Hematopoietic multipotent progenitor cell treated with erythropoietin and hydrocortisone succinate and interleukin-3 and kit ligand, for 17 days (in vitro differentiated cells): ENCODE measurements at places on chromosomes 11 and 22.

DNA sequence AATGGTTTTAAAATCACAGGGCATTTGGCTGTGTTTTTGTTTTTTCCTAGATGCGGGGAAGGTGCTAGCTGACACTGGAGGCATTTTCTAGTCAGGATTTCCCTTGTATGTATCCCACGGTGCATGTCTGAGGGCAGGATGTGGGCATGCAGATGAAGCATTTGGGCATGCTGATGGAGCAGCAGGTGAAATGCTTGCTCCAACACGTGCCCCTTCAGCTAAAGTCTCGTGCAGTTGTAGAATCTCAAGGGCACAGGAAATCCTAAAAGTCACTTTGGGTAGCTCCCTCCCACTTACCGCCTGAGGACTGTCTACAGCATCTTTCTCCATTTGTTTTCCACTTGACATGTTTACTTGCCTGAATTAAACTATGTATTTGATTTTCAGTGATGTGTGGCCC, 429.4 kb upstream of the B3GAT1 start:
- no peak for DNase-seq

- no peak for DNase-seq
Measured at GRCh38 chr22:39245130-39246039, 603 bp upstream of the PDGFB start.

DNA sequence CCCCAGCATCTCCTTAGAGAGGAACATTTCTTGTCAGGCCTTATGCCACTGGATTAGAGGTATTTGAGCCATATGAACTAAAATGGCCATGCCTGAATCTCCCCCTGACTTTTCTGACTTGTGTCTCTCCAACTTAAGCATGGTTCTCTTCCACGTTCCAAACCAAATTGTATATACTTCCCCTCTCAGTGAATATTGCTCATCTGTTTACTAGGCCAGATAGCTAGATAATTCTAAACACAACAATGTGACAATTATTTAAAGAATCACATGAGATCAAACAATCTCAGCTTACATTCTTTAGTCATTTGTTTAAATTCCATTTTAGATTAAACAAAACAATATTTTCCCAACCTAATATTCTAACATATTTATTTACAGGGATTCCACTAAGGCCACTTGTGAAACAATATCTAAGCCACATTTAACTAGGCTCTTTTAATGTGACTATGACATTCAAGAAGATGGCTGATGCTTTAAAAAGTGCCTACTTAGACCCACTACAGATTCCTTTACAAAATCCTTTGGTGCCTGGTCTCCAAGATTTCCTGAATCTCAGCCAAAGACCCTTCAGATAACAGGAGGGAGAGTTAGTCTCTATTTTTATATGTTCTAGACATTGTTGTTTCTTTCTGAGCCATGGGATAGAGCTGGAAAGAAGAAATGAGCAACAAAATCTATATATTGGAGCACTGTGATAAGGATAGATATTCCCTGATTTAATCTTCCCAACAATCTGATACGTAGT, 105.7 kb downstream of the CADM1 start:
- DNase-seq, result no peak

GRCh38 chr11:119049081-119049480, 7.9 kb downstream of the HYOU1 start:
- no peak for DNase-seq

- no peak for DNase-seq
Measured at GRCh38 chr11:114099392-114100178, 40.1 kb downstream of the ZBTB16 start.

DNA sequence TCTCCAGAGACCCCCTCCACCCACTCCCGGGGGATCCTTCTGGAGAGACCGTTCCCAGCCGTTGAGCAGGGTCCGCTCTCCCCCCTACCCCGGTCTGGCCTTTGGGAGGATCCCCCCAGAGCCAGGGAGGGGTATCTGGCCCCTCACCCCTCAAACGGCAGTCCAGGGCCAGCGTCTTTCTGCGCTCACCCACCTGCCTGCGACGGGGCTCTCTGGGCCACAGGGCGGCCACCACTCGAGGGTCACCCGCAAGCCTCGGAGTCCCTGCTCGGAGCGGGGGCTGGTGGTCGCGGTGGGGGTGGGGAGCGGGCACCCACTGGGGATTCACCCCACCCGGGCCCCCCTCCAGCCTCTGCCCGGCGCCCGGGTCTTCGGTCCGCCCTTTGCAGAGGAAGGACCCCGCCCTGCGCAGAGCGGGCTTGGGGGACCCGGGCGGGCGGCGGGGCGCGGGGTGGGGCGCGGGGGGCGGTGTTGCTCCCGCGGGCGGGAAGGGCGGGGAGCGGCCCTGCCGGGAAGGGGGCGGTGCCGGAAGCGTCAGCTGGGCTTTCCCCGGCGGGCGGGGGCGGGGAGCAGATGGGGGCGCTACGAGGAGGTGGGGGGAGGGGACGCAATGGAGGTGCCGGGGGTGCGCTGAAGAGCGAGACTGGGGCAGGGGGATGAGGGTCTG, 16.6 kb downstream of the CRELD2 start:
- peak; percentile 20 for DNase-seq

DNA sequence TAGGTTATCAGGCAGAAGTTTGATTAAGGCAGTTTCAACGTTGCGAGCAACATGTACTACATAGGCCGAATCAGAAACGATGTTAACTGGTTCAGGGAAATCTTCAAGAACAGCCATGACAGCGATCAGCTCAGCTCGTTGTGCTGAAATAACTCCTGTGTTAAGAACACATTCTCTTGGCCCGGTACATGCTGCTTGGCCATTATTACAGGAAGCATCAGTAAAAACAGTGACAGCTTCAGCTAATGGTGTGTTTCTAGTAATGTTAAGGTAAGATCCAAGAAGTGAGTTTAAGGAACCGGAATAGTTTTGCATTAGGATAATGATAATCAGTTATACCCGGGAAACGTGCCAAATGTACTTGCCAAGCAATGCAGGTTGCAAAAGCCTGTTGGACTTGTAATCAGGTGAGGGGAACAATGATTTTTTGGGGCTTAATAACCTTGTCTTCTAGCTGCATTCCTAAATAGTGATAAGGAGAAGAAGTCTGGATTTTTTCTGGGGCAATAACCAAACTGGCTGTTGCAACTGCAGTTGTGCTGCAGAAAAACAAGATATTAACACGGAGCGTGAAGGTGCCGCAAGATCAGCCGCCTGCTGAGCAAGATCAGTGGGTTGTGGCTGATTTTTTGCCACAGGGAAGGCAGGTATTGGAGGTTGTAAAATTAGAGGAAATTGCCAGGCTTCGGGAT, 14.3 kb downstream of the OR52K1 start:
- no peak for DNase-seq

DNA sequence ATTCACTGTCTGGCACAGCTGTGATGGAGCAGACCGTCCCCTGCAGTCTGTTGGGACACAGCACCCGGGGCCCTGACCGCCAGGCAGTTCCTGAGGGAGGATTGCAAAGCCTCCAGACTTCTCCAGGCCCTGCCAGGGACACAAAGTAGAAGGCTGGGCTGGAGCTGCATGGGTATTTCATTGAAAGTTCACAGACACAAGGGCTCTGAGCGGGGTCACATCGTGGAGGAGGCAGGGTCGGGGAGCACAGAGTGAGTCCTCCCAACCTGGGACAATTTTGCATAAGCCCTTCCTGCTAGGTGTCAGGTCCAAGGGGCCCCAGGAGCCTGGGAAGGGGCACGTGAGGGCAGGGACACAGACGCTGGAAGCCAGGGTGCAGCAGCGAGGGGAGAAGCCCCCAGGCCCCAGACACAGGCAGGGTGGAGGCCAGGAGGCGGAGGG, 15.7 kb downstream of the IFITM10 start:
- no peak for DNase-seq

DNA sequence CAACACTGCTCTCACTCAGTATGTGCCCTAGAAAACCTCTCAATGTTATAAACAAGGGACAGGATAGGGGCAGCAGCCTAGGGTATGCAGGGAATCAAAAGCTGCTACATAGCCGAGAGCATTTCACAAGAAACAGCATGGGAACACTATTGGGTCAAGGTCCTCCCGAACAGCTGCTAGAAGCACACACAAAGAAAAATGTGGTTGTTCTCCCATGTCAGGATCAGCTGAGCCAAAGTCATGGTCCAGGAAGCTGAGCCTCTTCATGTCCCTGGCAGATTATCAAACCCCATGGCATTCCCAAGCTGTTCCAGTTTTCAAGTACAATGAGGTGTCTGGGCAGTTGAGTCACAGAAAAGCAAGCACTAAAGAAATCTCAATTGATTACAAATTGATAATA, 21.0 kb upstream of the GDPD4 start:
- no peak for DNase-seq

- DNase-seq, result no peak
Measured at GRCh38 chr11:132450631-132451030, 1080.2 kb downstream of the NTM start.

DNA sequence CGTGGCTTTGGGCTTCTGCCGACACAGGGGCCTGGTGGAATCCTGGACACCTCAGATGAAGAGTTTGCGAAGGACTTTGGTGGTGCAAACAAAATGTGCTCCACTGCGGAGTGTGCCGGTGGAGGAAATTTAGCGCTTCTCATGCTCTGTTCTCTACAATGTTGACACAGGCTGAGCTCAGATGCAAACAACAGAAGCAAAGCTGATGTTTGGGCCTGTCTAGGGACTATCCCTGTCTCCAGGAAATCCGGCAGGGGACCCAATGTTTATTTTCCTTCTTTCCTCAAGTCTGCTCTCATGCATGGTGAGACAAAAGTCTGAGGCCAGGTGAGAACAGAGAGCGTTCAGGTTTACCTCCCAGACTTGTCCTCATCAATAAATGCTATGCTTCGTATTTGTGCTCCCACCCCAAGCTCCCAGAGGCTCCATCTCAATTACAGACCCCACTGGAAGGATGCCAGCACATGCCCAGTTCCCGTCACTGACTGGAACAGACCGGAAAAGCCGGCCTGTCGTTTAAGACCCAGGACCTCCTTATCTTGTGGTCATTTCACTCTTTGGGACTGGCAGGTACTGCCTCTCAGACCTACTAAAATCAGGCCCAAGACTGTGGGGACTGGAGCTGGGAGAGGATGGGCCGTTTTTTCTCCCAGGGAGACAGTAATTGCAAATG, 105.7 kb upstream of the B3GAT1 start:
- no peak for DNase-seq

GRCh38 chr11:15937601-15938120, 418.7 kb downstream of the SOX6 start:
- DNase-seq, result no peak

DNA sequence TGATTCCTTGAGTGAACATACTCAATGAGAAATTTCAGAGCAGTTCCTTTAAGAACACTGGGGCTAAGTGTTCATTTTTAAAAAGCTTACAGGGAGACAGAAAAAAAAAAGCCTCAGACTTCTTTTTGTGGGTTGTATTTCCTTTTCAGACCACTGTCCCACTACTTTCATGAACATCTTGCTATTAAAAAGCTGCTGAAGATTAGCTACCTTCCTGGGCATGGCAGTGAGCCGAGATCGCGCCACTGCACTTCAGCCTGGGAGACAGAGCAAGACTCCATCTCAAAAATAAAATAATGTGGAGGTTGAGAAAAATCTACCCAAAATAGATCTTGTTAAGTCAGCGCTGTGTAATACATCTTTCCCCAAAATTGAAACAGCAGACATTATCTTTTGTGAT, 10.8 kb downstream of the TRAF6 start:
- DNase-seq, result no peak

GRCh38 chr11:71527576-71528210, 626 bp downstream of the KRTAP5-7 start:
- DNase-seq, result no peak

- no peak for DNase-seq
Measured at GRCh38 chr22:42256220-42256619, 14.2 kb downstream of the TCF20 start.

GRCh38 chr11:85844439-85845123, 10.6 kb upstream of the CCDC83 start:
- DNase-seq, result no peak

- DNase-seq, result no peak
Measured at GRCh38 chr22:26168330-26168851, 871 bp upstream of the SEZ6L start.

DNA sequence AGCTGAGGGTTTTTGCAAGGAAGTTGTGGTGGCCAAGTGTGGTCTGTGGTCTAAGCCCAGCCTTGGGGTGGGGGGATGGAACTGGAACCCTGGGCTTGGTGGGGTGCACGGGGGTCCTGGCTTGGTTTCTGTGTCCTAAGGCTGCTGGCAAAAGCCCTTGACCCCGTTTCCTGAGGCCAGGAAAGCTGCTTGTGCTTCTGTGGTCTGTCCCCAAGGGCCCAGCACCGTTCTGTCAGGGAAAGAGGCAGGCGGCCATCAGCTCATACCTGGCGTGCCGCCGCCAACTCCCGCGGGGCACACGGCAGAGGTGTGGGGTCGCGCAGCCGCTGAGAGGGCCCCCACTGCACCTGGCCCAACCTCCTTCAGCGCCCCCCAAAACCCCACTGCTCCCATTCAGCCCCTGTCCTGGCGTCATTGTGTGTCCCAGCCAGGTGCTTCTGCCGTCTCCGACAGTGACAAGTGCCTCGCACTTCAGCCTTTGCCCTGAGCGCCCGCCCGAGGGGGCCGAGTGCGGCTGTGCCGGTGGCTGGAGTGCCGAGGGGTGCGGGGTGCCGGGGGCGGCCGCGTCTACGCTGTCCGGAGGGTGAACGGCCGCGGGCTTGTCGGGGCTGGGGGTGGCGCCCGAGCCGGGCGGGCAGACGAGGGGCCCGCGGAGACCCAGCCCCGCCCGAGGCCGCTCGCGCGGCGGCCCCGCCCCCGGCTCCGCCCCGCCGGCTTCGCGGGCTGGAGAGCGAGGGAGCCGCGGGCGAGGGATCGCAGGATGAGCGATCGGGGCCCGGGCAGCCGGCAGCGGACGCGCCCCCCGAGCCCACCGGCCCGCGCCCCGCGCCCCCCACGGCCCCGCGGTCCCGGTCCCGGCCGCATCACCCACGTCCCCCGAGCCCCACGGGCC, at the start of gene CNIH2:
Gene CNIH2, plus strand, starts transcription at position 705 of the 892 bp plus-strand sequence. CDS start 282 bp downstream, outside the sequence.
- no peak for DNase-seq

DNA sequence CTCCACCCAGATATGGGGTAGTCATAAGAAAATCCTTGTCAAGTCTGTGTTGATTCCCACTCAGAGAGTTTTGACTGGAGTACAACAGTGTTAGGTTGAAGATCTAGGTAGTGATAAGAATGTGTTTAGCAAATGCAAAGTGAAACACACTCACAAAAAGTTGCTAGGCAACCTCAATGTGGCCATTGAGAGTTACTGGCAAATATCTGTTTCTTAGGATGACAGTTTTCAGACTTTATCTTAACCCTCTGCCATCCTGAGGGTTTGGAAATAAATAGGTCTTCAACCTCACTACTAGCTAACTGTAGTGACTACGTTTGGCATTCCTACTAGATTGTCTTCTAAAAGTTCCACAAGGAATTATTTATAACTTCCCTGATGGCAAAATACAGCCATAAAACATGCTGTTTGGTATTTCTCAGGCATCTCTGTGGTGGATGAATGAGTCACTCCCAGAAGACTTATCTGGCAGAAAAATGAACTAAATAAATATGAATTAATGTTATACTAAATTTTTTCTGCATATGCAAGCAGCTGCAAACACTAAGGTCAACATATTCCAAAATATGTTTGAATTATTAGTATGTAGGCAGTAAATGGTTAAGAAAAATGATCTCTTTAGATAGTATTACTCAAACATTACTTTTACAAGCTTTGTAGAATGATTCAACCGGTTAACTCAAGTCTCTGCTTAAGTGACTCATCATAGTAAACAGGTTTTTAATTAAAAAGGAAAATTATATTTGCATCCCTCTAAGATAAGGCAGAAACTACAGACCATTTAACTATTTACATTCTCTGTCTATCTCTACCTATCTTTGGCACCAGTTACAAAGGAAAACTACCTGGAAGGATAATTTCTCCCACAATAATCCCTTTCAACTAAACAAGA, 17.1 kb upstream of the SYTL2 start:
- DNase-seq, result no peak
